ENCODE measurements at places on chromosomes 3 and 15. TPM values are rescaled to one million over a fixed set of nuclear protein-coding genes. Genes with fewer than 3 reads are reported as not detected.

- no peak for DNase-seq
Measured at GRCh38 chr3:138705675-138706074, 97.1 kb downstream of the FAIM start.

DNA sequence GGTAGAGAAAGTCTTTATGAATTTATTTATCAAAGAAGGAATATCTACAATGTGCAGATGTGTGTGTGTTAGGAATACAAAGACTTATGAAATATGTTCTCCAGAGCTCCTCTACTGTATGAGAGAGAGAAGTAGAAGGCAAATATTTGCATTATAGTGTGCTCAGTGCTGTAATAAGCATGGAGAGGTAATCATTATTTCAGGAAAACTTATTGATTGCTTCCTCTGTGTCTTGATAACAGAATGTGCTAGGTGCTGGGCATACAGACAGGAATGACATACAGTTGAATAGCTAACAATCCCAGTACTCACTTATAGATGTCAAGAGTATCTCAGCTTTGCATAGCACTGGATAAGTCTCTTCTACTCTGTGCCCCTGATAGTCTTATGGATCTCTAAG lies 30.2 kb downstream of the ATG7 start:
- no peak for DNase-seq

- no peak for DNase-seq
Measured at GRCh38 chr3:61233746-61234145, 17.5 kb downstream of the FHIT start.

The GP9 gene
- total RNA-seq: 0.86 TPM

GRCh38 chr3:142095841-142096240 lies 53.5 kb downstream of the TFDP2 start:
- no peak for DNase-seq

GRCh38 chr3:126517291-126517951 lies at the start of gene UROC1:
TSS of gene UROC1 (minus strand) at chr3:126517773. CDS start at chr3:126517719, 54 bp downstream.
- no peak for DNase-seq

DNA sequence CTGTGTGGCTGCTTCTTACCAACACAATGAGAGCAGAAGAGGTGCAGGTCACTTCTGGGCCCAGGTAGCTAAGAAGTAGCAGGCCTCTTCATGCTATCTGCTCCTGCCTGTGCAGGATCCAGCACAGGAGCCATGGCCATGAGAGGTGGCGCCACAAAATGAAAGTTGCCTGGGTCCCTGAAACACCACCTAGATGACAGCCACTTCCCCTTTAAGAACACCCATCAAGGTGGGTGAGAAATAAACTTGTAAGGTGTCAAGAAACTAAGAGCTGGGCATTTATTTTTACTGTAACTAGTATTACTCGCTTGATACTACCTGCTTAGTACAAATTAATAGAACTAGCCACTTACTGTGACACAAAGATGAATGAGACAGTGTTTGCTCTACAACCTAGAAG lies 484.6 kb upstream of the TBL1XR1 start:
- peak; percentile 19 for DNase-seq

DNA sequence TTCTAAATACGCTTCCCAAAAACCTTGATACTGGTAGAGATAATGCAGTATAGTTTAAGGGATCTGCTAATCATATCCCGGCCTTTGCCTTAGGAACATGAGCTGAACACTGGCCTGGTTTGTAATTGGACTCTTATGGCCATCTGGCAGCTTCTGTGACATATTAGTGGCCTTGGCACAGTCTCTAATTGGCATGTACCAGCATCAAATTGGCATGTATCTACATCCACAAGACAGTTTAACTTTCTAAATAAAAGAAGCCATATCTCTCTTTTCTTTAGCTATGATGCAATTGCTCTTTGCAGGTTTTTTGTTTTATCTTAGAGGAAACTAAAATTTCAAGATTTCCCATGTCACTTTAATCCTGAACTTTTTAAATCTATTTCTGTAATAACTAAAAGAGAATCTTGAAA lies 44.6 kb upstream of the FILIP1L start:
- DNase-seq: no peak

The CAPN3 gene
- 6.8 TPM for total RNA-seq

DNA sequence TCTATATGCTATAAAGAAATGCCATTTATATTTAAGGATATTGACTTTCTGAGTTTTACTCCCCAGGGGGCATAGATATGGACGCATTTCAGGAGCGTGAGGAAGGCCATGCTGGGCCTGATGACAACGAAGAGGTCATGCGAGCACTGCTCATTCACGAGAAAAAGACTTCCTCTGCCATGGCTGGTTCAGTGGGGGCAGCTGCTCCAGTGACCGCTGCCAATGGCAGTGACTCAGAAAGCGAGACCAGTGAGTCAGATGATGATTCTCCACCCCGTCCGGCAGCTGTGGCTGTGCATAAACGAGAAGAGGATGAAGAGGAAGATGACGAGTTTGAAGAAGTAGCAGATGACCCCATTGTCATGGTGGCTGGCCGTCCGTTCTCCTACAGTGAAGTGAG lies 38.4 kb downstream of the GTF2E1 start:
- no peak for DNase-seq

GRCh38 chr3:120678331-120678947 lies 3.6 kb downstream of the HGD start:
- no peak for DNase-seq

The RAB6B gene
- 1.4 TPM for total RNA-seq

- DNase-seq: no peak
Measured at GRCh38 chr3:37953707-37954394, 36.7 kb upstream of the VILL start.

The FBXW12 gene
- not detected for total RNA-seq

DNA sequence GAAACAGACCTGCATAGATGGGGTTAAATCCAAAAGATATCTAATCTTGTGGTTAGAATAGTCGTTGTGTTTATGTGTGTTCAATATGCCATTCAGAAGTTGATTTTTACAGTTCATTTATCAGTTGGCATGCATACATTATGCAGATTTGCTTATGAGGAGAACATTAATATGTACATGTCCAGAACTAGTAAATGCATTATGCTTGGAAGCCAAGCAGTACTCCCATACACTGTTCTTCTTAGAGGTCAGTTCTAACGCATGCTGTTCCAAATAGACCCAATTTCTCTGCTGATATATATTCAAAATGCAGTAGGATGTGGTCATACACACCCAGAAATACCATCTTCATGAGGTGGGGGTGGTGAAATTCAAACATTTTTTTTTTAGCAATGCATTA lies 956 bp downstream of the FGF12 start:
- DNase-seq: no peak

DNA sequence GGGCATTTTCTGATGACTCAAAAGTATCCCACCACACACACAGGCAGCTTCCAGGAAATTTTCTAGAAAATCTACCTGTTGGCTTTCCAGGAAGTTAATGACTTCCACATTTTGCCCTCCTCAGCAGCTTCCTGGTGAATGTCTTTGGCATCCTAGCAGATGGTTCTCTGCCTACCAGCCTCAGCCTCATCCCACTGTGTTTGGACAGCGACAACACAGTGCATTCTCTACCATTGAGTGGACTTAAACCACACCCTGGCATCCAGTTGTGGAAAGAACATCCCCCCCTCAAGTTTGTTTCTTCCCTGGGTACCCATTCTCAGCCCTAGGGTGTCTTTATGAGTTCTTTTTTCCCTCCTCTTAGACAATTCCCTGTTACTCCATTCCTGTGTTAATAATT lies 50.8 kb upstream of the GADL1 start:
- no peak for DNase-seq

GRCh38 chr3:48412375-48413001 lies 17.4 kb downstream of the PLXNB1 start:
- no peak for DNase-seq

DNA sequence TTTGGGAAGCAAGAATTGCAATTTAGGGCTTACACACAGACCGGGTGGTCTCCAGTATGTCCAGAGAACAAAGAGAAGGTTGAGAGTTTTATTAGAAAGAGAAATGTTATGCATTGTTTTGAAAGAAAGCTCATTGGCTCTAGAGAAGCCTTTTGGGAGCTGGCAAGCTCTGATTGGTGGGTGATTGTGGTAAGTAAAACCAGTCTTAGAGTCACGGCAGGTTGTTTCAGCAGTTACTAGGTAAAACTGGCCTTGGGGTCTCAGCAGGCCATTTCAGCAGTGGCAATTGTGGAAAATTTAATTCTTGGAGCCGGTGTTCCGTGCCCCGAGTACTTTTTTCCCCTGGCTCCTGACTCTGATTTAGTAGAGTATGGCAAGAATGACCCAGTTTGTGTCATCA lies 78.1 kb downstream of the MRPL46 start:
- no peak for DNase-seq

GRCh38 chr3:54270816-54271526 lies 148.6 kb downstream of the CACNA2D3 start:
- DNase-seq: no peak

GRCh38 chr3:147390589-147391569 lies 15.5 kb downstream of the ZIC4 start:
- DNase-seq: no peak

The TIMP4 gene
- not detected for total RNA-seq

The ECE2 gene
- total RNA-seq: not detected

- DNase-seq: no peak
Measured at GRCh38 chr3:144011251-144011799, 39.7 kb downstream of the DIPK2A start.

GRCh38 chr15:26698555-26698954 lies 74.3 kb downstream of the GABRB3 start:
- DNase-seq: no peak

GRCh38 chr3:184512621-184513020 lies 49.0 kb upstream of the EPHB3 start:
- no peak for DNase-seq

The SLC51B gene
- total RNA-seq: not detected

DNA sequence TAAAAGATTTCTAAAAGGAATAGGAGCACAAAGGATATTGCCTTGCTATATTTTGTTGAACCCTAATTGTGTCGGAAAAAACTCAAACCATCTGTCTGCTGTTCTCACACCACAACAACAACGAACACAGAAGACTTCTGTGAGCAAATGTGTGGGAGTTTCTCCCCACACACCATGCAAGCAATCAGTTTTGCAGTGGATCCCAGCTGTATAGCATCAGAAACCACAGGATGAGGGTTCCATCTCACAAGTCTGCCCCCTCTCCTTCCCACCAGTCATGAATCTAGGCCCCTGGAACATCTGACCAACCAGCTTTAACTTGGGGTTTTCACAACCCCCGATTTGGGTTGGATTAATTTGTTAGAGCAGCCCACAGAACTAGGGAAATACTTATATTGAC lies 91.3 kb upstream of the SLC4A7 start:
- no peak for DNase-seq

DNA sequence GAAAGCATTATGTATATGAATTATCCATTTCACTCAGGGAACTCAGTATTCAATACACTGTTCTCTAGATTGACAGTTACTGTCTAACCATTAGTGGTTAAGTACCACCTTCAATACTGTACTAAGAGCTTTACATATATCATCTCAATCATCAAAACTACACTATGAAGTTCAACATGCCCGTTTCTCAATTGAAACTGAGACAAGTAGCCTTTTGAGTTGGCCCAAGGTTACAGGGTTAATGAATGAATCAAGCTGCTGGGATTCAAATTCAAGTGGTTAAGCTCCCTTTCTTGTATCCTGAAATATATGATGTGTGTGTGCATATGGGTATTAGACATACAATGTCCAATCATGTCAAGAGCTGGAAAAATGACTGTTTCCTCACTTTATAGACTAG lies 5.8 kb downstream of the TASOR start:
- no peak for DNase-seq

DNA sequence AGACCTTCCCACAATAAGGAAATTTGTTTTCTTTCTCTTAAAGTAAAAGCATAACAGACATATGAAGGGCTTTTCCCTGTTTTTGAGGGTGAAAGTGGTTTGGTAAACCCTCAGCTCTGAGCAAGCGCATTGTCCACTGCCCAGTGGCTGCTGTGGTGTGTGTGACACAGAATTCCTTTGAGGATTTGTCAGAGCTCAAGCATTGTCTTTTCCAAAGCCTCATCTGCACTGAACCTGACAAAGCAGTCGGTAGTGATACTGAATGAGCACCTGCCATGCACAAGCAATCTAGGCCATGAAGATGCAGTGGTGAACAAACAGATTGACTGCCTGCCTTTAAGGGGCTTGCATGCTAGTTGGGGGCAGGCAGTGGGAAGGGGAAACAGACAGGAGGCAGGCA lies 128.3 kb downstream of the PLCL2 start:
- no peak for DNase-seq

DNA sequence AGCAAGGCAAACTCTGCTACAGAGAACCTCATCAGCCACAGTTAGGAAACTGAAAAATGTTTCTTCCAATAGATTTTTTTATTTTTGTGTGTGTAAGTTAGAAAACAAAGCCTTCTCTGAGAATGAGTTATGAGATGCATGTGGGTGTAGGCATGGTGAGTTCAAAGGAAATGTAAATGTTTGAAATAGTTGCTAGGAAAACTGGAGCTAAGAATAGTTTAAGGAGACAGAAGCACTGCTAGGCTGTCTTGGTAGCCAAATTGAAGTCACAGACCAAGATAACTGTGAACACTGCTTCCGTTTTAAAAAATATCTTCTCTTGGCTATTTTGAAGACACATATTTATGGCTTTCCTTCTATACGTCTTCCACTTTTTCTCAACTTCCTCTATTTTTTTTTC lies 1501.2 kb upstream of the CADM2 start:
- no peak for DNase-seq

The EXD1 gene
- not detected for total RNA-seq

The CD86 gene
- total RNA-seq: 2.1 TPM

DNA sequence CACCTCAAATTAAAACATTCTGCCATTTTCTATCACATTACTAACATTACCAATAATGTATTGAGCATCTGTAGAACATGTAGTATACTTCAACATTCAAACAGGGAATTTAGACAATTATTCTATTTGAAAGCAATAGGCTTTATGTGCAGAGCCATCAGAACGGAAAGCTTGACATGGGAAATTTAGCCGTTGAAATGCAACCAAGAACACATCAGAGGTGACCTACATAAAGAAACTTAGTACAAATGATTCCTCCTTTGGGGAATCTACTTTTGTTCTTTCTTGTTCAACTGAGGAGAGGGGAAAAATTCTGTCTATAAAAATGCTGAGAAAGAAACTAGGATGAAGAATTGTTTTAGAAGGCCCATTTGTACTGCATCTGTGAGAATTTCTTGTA lies 38.6 kb upstream of the RBMS3 start:
- DNase-seq: no peak

The LHFPL4 gene
- not detected for total RNA-seq

DNA sequence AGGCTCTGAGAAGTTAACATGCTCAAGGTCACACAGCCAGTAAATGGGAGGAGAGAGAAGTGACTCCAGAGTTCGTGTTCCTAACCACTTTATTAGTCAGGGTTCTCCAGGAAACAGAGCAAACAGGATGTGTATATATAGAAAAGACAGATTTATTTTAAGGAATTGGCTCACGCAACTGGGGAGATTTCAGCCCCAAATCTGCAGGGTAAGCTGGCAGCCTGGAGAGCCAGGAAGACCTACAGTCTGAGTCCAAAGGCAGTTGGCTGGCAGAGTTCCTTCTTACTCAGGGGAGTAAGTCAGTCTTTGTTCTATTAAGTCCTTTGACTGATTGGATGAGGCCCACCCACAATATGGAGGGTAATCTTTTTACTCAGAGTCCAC lies 118.2 kb upstream of the PROK2 start:
- DNase-seq: no peak

- no peak for DNase-seq
Measured at GRCh38 chr3:29746163-29746760, 465.4 kb downstream of the RBMS3 start.

The DNAH1 gene
- total RNA-seq: 81.7 TPM

The TRPM1 gene
- not detected for total RNA-seq

GRCh38 chr15:90596943-90597342 lies 67.2 kb downstream of the CRTC3 start:
- no peak for DNase-seq
